AG04449 (cell line): ENCODE measurements at places on chromosomes 16 and 17.
A peak's percentile ranks its signal among the peaks of the same experiment; 100 is the strongest.

- no peak for DNase-seq
These were observed 52.6 kb upstream of the KDM6B start for GRCh38 chr17:7781429-7781828.

DNA sequence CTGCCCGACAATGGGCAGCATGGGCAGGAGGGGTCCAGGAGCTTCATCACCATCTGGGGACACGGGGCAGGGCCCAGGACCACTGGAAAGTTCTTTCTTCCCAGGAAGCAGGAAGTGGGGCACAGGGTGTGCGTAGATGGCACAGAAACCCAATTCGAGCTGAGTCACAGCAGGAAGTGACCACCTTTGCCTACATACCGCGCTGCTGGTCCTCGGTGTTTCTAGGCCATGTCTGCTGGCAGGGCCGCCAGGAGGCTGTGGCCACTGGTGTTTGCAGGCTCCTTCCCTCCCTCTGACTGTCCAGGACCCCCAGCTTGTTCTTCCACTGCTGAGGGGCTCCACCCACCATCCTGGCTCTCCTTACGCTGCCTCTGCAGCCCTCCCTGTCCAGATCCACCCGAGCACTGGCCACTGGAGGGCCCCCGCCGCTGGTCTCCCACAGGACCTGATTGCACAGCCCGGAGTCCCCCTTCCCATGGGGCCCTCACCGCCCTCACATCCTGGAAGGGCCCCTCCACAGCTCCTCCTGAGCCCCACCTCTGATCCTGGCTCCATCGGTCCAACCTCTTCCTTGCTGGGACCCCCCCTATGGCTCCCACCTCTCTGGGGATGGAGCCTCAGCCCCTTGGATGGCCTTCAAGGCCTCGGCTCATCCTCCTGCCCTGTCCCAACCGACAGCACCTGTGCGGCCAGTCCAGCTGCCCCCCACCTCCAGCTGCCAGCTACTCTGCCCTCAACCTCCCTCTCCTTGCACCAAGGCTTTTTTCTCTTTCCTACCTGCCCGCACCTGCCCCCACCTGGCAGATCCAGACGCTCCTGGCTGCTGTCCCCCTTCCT lies 14.5 kb upstream of the RASD1 start:
- no peak for DNase-seq

DNA sequence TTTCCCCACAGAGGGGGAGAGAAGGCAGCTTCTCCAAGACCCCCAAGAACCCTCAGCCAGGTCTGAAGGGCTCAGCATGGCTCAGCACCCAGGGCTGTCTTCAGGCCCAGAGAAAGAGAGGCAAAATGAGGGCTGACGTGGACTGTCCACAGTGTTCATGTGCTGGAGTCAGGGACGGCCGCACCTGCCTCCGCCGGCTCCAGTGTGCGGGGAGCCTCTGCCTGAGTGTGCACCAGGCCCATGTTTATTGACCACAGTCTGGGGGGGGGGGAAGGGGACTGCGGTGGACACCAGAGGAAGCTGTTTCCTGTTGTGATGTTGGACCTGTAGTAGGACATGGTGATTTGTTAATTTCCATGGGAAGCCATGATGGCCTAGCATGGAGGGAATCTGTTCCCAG lies 6.9 kb downstream of the MRM1 start:
- no peak for DNase-seq

DNA sequence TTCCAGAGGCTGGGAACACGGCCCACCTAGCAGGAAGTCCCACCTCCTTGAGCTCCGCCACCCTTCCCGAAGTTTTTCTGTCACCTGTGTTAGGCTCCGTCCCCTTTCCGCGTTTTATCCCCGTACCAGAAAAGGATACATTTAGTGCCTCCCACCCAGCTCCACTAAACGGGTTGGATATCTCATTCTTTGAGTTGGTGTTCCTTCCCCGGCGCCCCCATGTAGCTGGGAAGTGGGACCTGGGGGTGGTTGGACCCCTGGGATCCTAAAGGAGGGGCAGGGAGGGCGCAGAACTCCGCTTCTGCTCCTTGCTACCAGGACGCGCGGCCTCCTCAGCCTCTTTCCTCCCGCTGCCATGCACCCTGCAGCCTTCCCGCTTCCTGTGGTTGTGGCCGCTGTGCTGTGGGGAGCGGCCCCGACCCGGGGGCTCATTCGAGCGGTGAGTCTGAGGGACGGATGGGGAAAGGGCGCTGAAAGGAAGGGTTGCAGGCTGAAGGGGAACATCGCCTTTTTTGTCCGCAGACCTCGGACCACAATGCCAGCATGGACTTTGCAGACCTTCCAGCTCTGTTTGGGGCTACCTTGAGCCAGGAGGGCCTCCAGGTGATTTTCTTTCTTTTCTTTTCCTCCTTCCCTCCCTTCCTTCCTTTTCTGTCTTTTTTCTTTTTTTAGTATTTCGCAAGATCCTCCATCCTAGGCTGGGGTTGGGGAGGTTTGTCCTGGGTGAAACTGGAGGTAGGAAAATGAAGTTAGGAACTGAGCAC lies 669 bp downstream of the RNF167 start:
- no peak for DNase-seq

DNA sequence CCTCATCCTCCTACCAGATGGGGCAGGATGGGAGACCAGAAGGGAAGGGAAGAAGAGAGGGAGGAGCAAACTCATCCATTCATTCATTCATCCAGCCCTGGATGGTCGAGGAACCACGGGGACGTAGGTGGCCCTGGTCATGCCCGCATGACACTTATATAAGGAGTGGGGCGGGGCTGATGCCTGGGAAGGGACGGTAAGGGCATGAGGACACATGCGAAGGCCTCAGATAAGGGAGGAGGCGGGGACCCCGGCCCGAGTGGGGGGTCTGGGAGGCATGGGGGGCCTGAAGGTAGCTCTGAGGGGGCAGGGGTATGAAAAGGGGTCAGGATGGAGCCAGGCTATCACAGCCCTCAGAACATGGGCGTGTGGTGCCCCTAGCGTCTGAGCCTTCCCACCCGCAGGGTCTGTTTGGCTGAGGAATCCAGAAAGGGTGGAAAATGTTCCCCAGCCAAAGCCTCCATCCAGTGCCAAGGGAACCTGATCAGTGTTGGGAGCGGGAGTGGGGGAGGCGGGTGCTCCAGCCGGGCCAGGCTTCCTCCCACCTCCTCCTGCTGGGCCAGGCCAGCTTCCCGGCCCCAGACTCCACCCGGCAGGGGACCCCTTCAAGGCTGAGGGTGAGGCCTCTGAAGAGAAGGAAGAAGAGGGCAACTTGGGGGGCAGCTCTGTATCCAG lies 17.6 kb upstream of the CD79B start:
- DNase-seq = no peak

DNA sequence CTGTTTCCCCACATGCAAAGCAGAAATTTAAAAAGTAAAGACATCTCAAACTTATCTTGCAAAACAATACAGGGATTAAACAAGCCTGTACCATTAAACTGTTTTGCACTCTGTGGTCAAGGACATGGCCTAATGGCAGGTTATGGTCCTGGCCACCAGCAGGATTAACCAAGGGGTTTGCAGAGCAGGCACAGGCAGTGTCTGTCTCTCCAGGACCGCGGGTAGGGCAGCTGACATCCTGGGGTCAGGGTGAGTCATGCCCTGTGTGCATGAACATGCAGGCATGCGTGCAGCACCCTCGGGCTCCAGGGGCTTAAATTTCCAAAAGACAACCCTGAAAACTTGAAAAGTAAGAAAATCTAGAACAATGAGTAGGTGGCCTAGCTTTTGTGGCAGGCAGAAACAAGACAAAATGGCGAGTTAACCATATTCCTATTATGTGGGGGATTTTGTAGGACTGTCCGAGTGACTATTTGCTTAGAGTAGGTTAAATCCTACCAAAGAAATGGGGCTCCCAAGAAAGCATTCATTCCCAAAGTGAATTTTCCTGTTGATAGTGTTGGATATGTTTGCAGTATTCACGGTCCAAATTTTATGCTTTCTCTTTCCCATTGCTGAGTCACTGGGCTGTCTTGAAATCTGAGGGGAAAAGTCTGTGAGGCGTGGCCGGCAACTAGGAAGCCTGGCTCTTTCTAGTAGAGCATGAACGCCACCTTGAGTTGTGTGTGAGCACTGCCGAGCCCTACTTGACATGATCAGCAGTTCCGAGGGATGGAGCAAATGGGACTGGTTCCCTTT lies 158.4 kb upstream of the FAM20A start:
- peak; percentile 65 for DNase-seq

DNA sequence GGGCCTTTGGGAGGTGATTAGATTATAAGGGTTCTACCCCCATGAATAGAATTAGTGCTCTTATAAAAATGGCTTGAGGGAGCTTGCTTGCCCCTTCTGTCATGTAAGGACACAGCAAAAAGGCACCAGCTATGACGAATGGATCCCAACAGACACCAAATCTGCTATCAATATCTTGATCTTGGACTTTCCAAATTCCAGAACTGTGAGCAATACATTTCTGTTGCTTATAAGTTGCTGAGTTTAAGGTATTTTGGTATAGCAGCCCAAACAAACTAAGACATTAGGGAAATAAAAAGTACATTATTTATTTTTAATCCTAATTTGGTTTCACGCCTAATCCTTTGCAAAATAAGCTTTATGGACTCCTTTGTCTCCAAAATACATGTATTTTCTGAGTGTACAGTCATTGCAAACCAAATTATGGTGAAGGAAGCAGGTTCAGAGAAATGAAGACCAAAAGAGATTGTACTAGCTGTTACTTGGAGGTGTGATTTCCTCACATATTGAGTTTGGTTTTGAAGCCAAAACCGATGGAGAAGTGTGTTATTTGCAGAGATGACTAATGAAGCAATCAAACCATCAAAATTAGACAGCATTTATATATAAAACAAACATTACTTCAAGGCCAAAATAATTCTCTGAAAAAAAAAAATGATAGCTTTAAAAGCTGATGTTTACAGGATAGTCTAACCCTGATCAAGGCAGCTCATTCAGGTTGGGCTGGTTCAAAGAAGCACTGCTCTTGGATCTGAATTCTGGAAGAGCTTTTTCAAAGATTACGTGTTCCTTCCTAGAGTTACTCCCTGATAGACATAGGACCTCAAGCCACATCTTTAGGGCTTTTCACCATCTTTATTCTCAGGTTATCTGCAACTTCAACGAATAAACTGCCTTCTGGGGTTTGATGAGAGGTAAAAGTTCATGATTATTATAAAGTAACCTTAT lies 71.6 kb downstream of the MYO1D start:
- no peak for DNase-seq

DNA sequence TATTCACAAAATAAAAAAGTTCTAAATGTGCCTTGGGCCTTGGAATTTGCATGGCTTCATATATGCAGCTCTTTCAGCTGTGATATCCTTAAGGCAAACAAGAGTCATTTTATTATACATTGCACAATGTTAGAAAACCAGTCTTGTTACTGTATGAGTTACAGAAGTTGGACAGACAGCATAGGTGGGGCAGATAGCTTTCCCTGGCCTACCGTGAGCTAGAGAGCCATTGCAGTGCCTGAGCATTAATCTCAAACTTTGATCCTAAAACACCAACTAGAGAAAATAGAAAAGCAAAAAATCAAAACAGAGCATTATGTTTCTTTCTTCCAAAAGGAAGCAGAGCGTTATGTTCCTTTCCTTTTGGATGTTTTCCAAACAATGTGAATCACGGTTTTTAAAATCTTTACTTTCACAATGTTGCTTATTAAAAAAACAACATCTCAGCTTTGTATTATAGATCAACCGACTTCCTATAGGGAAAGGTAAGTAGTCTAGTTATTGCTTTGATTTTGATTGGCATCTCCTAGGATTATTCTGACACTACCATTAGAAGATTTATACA lies 32.2 kb downstream of the ARHGAP44 start:
- DNase-seq = no peak

- DNase-seq = no peak
These were observed 249.6 kb downstream of the RBFOX3 start for GRCh38 chr17:79361221-79361734.

- DNase-seq = no peak
These were observed 4.8 kb downstream of the IL4R start for GRCh38 chr16:27318392-27319256.

- DNase-seq = no peak
These were observed 58.3 kb downstream of the B9D1 start for GRCh38 chr17:19304209-19304608.

DNA sequence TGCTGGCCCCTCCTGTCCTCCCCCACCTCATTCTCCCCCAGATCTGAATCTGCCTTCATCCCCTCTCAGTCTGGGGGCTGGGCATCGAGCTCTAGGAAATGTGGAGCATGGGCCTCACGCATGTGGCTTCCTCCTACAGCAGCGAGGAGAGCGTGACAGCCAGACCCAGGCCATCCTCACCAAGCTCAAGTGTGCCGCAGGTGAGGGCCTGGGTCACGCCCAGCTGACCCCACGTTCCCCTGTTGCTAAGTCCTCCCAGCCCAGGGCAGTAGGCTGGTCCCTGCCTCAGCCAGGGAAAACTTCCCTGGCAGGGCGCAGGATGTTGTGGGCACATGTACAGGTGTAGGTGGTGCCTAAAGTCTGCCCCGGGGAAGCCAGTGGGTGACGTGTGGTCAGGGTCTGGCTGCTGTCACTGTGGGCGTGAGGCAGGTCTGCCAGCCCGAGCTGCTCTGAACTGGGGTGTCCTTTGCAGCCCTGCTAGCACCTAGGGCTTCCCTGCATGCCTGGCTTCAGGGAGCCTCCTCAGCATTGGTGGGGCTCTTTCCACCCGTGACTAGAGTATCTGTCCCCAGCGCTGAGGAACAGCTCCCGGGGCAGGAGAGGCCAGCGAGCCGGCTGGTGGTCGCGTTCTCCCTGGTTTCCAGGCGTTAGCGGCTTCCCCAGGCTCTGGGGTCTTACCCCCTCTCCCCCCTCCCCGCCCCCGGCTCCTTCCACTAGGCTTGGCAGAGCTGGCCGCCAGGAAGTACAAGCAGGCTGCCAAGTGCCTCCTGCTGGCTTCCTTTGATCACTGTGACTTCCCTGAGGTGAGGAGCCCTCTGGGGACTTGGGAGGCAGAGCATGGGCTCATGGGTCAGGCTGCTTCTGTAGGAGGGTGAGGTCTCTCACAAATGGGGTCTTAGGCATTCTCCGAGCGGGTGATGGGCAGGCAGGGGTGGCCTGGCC lies 3.6 kb downstream of the GPS1 start:
- no peak for DNase-seq

- DNase-seq = no peak
These were observed 8.0 kb downstream of the CACNA1H start for GRCh38 chr16:1160773-1161348.
